Glomerular endothelial cell (primary cell): ENCODE measurements at places on chromosomes 5 and 9.

DNA sequence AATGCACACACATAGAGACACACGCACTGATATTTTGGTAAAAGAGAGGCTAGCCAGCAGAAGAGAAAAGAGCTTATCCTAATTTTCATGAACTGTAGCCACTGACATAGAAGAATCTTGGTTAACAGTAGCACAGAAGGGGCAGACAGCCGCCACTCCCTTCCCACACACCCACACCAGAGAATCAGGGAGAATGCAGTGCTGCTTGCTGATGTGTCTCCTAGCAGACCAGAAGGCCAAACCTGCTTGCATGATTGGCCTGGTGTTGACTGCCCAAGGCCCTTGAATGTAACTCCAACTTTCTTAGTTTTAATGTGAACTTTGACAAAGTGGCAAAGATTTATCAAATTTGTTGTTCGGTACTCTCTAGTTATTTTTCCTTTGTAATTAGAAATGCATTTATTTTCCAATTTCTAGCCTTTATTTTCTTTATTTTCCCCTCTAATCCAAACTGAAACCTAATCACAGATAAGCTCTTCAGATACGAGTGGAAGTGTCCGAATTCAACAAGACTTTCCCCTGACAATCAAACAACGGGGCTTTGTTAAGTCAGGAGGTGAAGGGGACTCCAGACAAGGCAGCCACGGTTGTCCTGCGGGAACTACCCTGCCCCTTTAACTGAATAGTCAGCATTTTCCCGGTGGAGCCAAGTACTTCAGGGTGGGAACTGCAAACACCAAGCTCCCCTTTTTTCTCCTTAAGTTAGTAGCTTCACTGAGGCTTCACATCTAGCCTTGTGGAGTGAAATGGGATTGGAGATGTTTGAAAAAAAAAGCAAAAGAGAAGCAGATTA is 81.9 kb upstream of the CTSL start:
- DNase-seq, result no peak

DNA sequence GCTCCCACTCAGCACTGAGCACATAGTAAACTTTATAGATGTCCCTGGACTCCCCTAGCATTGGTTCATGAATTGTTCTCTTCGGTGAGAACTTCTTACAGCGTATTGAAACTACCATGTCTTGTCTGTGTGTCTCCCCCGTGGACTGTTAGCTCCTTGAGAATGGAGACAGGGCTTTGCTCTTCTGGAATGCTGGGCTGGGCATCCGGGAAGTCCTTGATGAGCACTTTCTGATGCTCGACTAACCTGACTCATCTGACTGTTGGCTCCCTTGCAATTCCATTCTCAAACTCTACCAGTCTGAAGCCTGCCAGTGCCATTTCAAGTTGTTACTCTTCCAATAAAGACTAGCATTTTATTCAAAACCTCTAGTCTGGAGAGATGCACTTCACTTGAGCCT is 15.0 kb upstream of the PFDN1 start:
- no peak for DNase-seq

DNA sequence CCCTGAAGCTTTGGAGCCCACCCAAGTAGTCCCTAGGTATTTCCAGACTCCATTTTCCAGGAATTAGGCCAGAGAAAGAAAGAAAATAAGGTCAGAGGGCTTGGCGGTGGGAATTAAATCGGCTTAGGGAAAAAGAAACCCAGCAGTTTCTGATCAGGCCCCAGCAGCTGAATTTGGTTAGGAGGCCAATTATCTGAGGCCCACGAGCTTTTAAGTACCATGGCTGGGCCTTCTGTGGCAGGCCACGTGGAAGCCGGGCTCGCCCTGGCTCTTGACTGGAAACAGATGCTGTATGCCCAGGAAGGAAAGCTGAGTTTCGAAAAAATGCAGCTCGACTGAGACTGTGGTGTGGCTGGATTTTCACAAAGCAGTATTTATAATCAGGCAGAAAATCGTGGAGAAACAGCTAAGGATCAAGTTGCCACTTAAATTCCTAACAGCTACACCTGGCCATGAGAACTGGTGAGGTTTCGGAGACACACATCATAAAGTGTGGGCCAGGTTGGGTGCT is 75.1 kb upstream of the PANK3 start:
- DNase-seq, result no peak

GRCh38 chr5:41835645-41836044 is 34.6 kb downstream of the OXCT1 start:
- no peak for DNase-seq

GRCh38 chr9:25396828-25397227 is 281.4 kb downstream of the TUSC1 start:
- DNase-seq, result no peak

- no peak for DNase-seq
Observed at GRCh38 chr9:91734371-91734981, 215.6 kb downstream of the ROR2 start.
